ENCODE measurements at places on chromosomes 6 and 20. TPM values are rescaled to one million over a fixed set of nuclear protein-coding genes. Genes with fewer than 3 reads are reported as not detected.
A peak's percentile ranks its signal among the peaks of the same experiment; 100 is the strongest.

GRIK2 gene
- polyA plus RNA-seq = 1.6 TPM

GPRC6A gene
- 0.80 TPM for polyA plus RNA-seq

GRCh38 chr6:28696682-28697081 is 171.0 kb downstream of the GPX5 start:
- DNase-seq = no peak

DNA sequence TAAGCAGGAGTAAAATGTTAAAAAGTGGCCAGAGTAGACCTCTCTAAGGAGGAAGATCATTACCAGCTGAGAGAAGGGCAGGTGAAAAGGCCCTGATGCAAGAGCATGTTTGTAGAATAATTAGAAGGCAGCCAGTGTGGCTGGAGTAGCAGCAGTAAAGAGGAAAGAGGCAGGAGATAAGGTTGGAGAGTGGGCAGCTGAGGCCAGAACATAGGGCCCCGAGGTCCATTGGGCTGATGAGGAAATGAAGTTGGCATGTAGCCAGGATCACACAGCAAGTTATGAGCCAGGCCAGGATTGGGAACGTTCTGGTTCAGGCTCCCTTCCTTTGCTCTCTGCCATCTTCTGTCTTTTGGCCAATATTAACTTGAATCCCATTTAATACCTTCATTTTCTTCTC is 51.6 kb downstream of the RALY start:
- DNase-seq = peak; percentile 61

DNA sequence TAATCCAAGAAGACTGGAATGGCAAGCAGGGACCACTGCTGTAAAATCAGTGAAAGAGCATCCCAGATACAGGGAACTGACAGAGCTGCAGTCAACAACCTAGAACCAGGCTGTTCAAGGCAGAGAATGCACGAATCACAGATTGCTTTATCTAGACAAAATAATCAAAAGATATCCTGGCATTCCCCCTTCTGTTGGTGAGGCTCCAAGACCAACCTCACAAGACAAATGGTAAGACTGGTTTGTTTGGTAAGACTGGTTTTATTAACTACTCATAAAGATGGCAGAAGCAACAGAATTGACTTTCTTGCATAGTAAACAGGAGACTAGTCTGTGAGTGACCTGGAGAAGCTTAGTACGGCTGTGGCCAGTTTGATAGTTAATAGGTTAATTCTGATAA is 88.8 kb upstream of the AHI1 start:
- no peak for DNase-seq

DNA sequence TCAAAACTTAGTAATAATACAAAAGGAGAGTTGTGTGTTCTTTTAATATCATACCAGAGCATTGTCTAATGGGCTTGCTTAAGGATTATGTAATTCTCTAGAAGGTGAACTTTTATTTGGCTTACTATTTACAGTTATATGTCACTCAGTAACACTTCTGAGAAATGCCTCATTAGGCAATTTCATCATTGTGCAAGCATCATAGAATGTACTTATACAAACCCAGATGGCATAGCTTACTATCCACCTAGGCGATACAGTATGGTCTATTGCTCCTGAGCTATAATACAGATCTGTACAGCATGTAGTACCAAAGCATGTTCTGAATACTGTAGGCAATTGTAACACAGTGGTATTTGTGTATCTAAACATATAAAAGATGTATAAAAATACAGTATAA is 340.1 kb downstream of the PHF3 start:
- DNase-seq = peak; percentile 5
